ENCODE measurements at places on chromosomes 6 and 20. TPM values are rescaled to one million over a fixed set of nuclear protein-coding genes. Genes with fewer than 3 reads are reported as not detected.

The EPHA7 gene
- total RNA-seq, result 6.8 TPM

The TCP11 gene
- not detected for total RNA-seq

The TRIM31 gene
- total RNA-seq, result not detected

The TFEB gene
- total RNA-seq, result 2.3 TPM

The BMP5 gene
- not detected for total RNA-seq

The MACROD2 gene
- total RNA-seq, result 3.9 TPM

The MAFB gene
- total RNA-seq, result 1.8 TPM

The NSFL1C gene
- 87.4 TPM for total RNA-seq

The PI16 gene
- not detected for total RNA-seq

The CDH22 gene
- total RNA-seq, result 0.39 TPM

The NKX2-2 gene
- total RNA-seq, result not detected

GRCh38 chr6:88377976-88378568, 211.9 kb upstream of the CNR1 start:
- DNase-seq, result no peak

DNA sequence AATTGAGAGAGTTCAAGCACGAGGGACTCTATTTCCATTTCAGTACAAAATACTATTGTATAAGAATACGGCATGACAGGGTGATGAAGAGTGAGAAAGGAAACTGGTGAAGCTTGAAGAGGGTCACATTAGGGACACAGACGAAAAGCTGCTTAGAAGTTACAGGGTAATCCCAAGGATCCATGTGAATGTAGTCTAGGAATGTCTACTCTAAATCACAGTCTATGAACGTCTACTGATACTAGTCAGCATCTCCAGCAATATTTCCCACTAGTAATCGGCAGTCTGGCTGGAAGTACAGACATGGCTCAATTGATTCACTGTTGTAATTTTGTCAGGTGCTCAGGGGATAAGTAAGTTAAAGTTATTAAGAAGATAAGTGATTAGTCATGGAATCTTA, 156.4 kb downstream of the ASCC3 start:
- no peak for DNase-seq

DNA sequence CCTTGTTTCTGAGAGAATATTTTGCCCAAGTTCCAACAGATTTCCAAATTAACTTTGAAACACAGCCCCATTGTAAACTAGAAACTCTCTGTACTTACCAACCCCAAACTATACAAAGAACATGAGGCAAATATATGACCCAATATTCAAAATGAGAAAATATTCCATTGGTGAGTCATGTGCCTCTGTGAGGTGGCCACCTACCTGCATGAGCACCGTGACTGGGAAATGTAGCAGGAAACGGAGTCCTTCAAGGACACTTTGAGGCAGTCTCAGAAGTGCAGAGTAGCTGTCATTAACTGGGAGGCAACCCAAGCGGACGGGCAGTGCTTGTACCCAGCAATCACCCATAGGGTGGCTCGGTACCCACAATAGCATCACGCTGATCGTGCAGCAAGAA, 335.5 kb upstream of the NOX3 start:
- DNase-seq, result no peak

DNA sequence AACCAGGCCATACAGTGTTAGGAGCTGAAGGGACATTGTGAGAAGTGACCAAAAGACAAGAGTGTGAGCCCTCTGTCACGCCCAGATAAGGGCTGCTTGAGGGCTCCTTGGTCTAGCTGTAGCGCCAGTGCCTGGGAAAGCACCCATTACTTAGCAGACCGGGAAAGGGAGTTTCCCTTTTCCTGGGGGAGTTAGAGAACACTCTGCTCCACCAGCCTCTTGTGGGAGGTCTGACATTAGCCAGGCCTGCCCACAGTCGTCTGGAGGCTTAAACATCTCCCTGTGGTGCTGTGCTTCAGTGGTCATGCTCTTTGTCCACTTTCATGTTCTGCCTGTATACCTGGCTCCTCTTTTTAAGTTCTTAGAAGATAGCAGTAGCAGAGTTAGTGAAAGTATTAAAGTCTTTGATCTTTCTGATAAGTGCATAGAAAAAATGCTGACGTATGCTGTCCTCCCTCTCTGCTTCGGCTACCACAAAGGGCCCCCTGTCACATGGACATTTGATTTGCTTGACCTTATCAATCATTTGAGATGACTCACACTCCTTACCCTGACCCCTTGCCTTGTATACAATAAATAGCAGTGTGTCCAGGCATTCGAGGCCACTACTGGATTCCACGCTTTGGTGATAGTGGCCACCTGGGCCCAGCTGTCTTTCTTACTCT, 201.5 kb upstream of the ECI2 start:
- DNase-seq, result no peak

- no peak for DNase-seq
These were observed 61.0 kb downstream of the PSMG4 start for GRCh38 chr6:3319610-3320200.

- DNase-seq, result no peak
These were observed 73.8 kb upstream of the CD93 start for GRCh38 chr20:23159947-23160318.

- no peak for DNase-seq
These were observed 26.4 kb upstream of the FAM83C start for GRCh38 chr20:35318502-35319157.

DNA sequence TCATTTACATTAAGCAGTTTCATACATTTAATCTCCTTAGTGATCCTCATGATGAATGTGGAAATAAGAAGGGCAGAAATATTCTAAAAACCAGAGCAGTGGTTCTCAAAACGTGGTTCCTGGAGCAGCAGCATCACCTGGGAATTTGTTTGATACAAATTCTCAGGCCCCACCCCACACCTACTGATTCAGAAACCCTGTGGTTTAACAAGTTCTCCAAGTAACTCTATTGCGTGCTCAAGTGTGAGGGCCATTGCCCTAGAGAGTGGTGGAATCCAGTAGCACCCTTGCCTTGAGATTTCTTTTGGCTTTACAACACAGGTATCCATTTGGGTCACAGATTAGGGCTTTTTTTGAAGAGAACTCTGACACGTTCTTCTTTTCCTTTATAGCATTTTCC, 354.6 kb upstream of the FLRT3 start:
- DNase-seq, result no peak

DNA sequence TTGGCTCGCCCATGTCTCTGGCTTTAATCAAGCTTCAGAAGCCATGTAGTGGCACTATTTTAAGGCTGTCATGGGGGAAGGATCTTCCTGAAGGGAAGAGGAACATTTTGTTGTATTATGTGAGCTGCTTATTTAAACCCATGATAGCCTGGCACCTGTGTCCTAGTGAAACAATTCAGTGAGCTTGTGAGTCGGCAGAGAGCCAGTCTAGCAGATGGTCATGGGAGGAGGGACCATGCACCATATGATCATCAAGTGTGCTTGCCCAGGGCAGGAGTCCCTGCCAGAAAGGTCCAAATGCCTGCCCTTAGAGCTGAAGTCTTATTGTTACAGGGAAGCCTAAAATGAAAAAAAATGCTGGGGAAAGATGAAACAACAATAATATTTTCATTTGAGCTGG, 132.9 kb downstream of the PRDM13 start:
- no peak for DNase-seq

GRCh38 chr6:132198896-132199295, 202.4 kb downstream of the MOXD1 start:
- no peak for DNase-seq

GRCh38 chr20:39249798-39250197, 287.7 kb downstream of the DHX35 start:
- DNase-seq, result no peak

GRCh38 chr6:55668591-55668990, 89.6 kb upstream of the HMGCLL1 start:
- no peak for DNase-seq

- DNase-seq, result no peak
These were observed 947.7 kb upstream of the MAP3K7 start for GRCh38 chr6:91534614-91535013.

DNA sequence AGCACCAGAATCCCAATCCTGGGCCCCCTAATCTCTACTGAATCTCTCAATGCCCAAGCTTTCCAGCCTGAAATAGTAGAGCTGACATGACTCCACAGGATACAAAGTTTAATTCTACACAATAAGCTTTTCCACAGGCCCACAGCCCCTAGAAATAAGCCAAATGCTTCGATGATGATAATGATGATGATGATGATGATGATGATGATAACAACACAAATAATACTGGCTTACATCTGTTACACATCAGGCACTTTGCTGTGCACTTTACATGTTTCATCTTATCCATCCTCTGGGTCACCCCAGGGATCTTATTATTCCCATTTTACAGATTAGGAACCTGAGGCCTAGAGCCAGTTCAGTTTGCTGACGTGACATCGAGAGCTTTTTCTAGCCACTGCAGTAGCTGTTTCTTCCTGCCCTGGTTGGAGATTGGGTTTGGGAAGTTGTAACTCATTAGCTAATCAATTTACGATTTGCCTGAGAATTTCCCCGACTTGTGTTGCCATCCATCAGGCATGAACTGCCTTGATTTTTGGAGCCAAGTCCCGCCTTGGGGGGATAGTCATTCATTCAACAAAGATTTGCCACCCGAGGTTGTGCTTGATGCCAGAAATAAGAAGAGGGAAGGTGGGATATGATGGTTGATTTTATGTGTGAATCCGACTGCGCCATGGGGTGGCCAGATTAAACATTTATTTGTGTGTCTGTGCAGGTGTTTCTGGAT, 20.4 kb downstream of the KCNB1 start:
- no peak for DNase-seq

- no peak for DNase-seq
These were observed 62.8 kb downstream of the FBXO5 start for GRCh38 chr6:152920016-152920415.

GRCh38 chr6:16146527-16146955, 17.7 kb downstream of the MYLIP start:
- no peak for DNase-seq

DNA sequence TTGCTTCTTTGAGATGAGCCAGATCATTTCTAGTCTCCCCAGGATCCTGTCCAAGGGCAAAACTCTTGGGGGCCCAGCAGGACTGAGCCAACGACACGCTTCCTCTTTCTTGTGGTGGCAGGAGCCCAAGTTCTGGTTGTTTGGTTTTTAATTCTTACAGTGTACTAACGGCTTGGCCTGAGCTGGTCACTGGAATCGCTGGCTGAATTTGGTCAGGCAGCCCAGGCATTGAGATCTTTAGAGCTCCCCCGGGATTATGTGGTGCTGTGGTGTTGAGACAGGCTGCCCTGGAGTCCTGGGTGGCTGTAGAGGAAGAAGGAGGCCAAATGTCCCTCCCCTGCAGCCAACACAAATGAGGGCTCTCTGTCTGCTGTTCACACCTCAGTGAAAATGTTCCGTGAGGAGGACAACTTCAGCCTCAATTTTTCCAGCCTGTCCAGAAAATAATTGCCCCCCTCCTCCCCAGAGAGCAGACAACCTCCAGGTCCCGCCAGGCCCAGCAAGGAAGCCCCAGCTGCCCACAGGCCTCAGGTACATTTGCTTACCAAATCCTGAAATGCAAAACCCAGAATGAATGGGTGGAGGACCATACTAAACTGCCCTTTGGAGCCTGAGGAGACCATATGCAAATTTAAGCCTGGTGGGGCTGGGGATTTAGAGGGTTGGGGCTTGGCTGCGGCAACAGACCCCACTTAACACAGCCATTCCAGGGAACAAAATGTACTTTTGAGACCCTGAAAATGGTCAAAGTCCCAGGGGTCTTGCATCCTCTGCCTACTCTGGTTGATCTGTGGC, 23.6 kb downstream of the BNIP5 start:
- DNase-seq, result no peak

DNA sequence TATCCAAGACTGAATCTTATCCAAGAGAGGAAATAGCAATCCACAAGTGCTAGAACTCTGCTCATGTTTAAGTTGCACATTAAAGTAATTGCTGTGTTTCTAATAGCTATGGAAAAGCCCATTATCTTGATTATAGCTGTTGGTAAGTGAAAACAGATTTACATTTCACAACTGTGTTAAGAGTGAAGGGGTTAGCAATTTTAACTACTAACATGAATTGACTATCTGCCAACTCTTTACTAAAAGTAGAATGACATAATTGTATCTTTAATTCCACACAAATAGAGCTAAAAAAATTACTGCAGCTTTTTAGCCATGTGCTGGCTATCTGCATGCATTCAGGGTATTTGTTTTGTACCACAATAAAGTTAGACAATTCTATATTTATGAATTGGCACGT, 277.9 kb upstream of the IRAK1BP1 start:
- no peak for DNase-seq

DNA sequence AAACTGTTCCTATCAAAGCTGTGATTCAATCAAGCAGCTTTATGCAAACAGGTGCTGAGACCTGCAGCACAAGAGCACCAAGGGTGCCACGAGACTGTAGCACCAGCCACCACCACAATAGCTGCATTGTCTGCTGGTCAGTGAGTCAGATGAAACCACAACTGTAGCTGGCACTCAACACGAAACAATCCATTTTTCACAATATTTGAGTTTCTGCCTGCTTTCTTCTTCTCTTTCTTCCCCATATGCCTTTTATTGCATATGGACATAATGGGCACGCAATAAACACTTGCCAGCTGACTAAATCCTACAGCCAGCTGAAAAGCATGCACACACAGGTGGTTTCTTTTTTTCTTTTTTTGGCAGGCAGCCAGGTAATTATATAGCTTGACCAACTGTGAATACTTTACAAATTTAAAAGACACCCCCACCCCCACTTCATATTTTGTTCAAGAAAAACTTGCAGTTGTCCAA, 16.6 kb downstream of the SLC2A12 start:
- DNase-seq, result no peak

DNA sequence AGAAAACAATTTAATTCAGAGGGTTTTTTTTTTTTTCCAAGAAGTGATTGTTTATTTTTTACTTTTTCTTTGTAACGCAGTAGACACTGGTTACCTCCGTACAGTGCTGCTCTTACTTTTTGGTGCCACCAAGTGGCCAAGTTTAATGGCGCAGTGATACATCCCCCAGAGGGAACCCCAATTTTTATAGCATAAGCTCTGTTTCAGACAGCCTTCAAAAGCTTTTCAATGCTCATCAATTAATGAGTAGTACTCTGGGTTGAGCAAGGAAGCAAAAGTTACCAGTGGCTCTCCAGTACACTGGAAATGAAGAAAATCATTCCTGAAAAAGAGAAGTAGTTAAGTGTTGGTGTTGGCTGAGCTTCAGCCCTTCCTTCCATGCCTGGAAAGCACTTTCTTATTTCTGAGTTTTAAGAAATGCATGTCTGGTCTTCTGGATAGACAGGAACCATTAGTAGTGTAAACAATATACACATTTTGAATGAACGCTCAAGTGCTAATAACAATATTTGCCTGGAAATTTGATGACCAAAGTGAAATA, 129.1 kb upstream of the SMLR1 start:
- no peak for DNase-seq
